CD4-positive, alpha-beta T cell treated with Interleukin-17A for 1 hour (primary cell): ENCODE measurements at places on chromosomes 4 and X.

- DNase-seq: no peak
Measured at GRCh38 chr4:137739391-137739790, 207.1 kb upstream of the PCDH18 start.

GRCh38 chr4:78692822-78693170, 83.4 kb upstream of the BMP2K start:
- no peak for DNase-seq

GRCh38 chrX:75076429-75076828, 79.7 kb downstream of the ABCB7 start:
- DNase-seq: no peak

DNA sequence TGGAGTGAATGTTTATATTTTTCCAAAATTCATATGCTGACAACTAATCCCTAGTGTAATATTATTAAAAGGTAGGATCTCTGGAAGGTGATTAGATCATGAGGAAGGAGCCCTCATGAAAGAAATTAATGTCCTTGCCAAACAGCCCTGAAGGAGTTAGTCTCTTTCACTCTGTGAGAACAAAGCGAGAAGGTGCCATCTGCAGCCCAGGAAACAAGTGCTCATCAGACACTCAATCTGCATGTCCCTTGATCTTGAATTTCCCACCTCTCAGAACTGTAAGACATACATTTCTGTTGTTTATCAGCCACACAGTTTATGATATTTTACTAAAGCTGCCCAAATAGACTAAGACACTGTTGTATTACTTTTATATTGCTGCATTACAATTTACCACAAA, 1283.4 kb downstream of the PCDH7 start:
- no peak for DNase-seq

DNA sequence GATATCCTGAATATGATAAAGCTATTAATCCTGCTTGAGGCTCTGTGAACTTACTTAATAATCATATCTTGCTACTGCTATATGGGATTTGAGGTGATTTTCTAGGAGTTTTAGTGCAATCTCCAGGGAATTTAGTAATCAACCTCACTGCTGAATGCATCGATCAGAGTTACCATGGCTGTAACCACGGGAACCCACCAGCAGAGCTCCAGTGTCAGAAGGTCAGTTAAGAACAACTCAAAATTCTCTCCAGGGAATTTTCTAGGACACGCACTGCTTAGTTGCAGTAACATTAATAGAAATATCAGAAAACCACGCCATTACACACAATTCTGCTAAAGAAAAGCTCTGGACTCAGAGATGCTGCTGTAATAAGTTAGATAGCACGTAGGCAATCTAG, 1477.2 kb upstream of the TENM3 start:
- no peak for DNase-seq

GRCh38 chr4:40858962-40859361, 109.2 kb downstream of the NSUN7 start:
- DNase-seq: no peak

GRCh38 chr4:139234253-139234652, 45.8 kb downstream of the MGARP start:
- DNase-seq: no peak

DNA sequence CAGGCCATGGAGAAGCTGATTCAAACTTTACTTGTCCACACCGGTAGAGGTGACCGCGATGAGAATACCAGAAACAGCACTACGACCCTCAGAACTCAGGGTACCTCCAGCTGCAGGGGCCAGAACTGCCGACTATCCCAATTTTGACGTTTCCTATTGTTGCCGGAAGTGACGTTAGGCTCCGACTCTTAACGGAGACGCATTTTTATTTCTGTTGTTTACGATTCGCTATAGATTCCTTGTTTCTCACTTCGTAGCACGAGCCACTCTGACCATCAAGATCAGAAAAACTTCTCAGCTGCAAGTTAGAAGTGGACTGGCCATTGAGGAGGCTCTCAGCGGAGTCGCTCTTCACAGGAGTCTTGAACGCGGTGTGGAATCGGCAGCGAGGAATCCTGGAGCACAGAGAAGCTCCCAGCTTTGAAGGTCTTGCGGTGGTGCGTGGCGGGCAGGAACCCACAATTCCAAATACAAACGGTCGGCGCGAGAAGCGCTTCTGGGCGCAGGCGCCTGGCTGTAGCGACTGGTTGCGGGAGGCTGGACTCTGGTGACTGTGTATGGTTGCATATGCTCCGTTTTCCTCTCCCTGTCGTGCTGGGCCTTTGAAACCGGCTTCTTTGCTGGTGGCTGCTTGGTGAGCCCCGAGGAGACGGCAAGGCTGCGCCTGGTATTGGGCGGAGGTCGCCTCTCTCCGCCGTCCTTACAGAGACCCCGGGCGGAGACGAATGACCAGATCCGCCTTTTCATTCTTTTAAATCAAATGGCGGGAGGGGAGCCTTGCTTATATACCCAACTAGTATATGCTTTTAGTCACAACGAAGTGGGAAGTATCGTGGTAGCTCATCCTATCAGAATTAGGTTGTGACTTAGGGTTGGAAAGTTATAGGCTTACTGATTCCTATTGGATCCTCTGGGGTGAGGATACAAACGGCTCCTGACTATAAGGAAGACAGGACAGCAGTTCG, at the start of the genes CEP44 and FBXO8:
CEP44 (plus strand) TSS at position 405 of the 965 bp plus-strand sequence. CDS start 15,211 bp downstream, outside the sequence.
FBXO8 (minus strand) TSS at position 161 of the 965 bp plus-strand sequence. CDS start 20,575 bp downstream, outside the sequence.
- peak; percentile 81 for DNase-seq

DNA sequence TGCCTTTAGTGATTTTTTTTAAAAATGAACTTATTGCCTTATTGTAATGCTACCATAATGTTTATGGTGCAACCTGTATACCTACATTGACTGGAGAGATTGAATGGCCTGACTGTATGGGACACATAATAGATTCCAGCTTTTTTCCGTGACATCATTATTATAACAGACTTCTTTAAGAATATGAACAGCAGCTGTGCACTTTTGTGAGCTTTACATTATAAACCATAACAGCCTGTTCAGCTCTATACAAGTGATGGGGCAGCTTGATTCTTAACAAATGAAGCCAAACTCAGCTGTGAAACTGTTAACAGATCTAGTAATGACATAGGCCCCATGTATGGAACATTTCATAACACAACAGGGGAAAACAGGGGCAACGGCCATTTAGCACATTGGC, 187.0 kb downstream of the BMPR1B start:
- no peak for DNase-seq
